ENCODE measurements at places on chromosomes 6 and 20. TPM values are rescaled to one million over a fixed set of nuclear protein-coding genes. Genes with fewer than 3 reads are reported as not detected.

The LY6G5B gene
- 25.3 TPM for total RNA-seq

The ISM1 gene
- total RNA-seq = 12.9 TPM

The C6orf62 gene
- 170 TPM for total RNA-seq

The SMLR1 gene
- not detected for total RNA-seq

The DEFB124 gene
- total RNA-seq = not detected

DNA sequence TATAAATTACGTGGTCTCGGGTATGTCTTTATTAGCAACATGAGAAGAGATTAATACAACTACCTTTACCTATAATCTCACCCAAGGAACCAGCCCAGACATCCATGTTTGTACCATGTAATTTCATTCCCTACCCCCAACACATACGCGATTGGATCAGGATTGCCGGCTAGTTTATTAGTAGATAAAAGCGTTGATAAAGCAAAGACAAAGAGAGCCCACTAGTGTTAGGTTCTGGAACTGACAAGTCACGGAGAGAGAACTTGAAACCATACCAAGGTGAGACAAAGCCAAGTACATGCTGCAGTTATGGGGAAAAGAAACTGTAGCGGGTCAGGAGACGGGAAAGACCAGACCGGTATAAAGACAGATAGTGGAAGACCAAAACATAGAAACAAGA lies 37.4 kb upstream of the FAM135A start:
- DNase-seq = no peak
- H3K27ac ChIP-seq = no peak overlapping the region
- no peaks in the 10 kb centered on the region for H3K36me3 ChIP-seq
- H3K4me3 ChIP-seq = no peak overlapping the region
- H3K27me3 ChIP-seq = no peaks in the 10 kb centered on the region

GRCh38 chr20:25246182-25246999 lies 1.5 kb upstream of the PYGB start:
- no peaks in the 10 kb centered on the region for H3K27me3 ChIP-seq
- peaks cover 48% of the 10 kb centered on the region for H3K4me1 ChIP-seq
- H3K4me3 ChIP-seq = no peak overlapping the region
- no peaks in the 10 kb centered on the region for H3K36me3 ChIP-seq

DNA sequence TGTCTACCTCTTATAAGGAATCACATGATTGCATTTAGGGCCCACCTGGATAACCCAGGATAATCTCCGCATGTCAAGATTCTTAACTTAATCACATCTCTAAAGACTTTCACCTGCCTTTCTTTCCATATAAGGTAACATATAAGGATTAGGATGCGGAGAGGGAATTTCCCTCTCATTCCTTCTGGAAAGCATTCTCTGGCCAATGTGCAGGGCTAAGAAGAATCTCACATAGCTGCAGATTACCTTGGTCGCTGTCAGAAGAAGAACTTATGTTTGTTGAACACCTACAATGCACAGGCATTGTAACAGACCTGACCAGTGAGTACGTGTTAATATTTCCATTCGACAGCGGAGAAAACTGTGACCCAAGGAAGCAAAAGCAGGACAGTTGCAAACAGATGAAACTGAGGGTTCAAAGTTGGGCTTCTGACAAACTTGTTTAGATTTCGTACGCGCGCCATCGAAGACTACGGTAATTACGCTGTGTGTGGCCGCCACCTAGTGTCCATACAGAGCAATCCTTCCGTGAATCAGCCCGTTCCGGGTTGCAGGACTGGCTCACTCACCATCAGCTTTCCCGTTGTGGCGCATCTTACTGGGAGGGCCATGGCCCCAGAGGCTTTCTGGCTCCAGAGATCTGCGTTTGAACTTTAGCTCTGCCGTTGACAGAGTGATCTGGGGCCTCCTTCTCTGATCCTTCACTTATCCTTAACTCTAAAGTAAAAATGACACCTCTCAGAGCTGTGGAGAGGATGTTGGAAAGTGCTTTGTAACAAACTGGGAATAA lies 9.5 kb downstream of the C20orf202 start:
- H3K27ac ChIP-seq = no peak overlapping the region
- no peaks in the 10 kb centered on the region for H3K36me3 ChIP-seq
- DNase-seq = peak; percentile 83
- H3K27me3 ChIP-seq = no peaks in the 10 kb centered on the region
- H3K4me1 ChIP-seq = no peaks in the 10 kb centered on the region

DNA sequence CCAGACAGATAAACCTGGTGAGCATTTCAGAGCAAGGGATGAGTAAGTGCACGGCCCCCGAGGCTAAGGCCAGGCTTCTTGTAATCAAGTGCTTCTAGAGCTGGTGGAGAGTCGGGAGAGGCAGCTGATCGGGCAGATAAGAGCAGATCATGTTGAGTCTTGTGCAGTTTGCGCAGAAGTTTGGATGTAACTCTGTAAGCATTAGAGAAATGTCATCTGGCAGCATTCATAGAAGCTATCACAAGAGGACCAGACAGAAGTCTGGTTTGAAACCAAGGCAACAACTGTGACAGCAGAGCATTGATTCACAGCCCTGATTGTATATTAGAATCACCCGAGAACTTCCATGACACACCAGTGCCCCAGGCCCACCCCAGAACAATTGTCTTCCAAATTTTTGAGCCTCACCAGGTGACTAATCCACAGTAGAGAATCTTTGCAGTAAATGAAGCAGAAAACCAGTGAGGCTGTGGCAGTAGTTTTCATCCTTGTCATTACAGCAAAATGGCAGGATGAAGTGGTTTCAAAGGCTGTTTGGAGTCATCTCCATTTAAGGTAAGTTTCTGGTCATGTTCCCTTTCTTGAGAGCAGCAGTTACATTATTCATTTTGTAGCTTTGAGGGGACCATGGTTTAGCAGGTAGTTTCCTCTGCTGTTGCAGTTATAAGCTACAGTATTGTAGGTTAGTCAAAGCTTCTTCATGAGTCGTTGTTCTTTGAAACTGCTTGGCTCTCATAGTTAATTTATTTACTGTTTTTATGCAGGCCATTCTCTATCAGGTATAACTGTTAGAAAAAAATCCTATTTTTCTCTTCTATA lies 84.1 kb downstream of the RNF217 start:
- no peak for DNase-seq
- H3K4me3 ChIP-seq = no peak overlapping the region
- H3K4me1 ChIP-seq = no peaks in the 10 kb centered on the region
- no peak overlapping the region for H3K27ac ChIP-seq
- H3K36me3 ChIP-seq = no peaks in the 10 kb centered on the region
- H3K27me3 ChIP-seq = no peaks in the 10 kb centered on the region

DNA sequence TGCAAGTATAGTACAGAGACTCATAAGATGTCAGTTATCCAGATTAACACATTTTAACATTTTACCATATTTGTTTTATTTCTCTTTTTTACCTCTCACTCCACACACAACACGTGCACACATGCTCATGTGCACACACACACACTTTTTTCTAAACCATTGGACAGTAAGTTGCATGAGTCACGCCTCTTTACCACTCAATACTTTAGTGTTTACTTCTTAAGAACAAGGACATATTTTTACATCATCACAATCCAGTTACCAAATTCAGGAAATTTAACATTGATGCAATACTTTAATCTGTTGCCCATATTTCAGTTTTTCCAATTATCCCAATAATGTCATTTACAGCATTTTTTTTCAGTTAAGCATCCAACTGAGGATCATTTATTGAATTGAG lies 109.0 kb downstream of the RIN2 start:
- H3K36me3 ChIP-seq = no peaks in the 10 kb centered on the region
- no peak overlapping the region for H3K27ac ChIP-seq
- DNase-seq = no peak
- H3K4me3 ChIP-seq = no peak overlapping the region

GRCh38 chr6:155687645-155688044 lies 232.0 kb upstream of the NOX3 start:
- no peaks in the 10 kb centered on the region for H3K36me3 ChIP-seq
- H3K4me1 ChIP-seq = no peaks in the 10 kb centered on the region
- no peak for DNase-seq
- no peak overlapping the region for H3K4me3 ChIP-seq

GRCh38 chr6:143963158-143963919 lies 44.7 kb downstream of the PLAGL1 start:
- no peaks in the 10 kb centered on the region for H3K36me3 ChIP-seq
- H3K4me1 ChIP-seq = peaks cover 44% of the 10 kb centered on the region
- H3K27me3 ChIP-seq = no peaks in the 10 kb centered on the region
- no peak for DNase-seq

GRCh38 chr6:42226161-42226611 lies 8.5 kb upstream of the MRPS10 start:
- H3K27me3 ChIP-seq = no peaks in the 10 kb centered on the region
- peaks cover 36% of the 10 kb centered on the region for H3K36me3 ChIP-seq
- DNase-seq = no peak
- no peaks in the 10 kb centered on the region for H3K4me1 ChIP-seq

- DNase-seq = no peak
- H3K27ac ChIP-seq = no peak overlapping the region
- no peaks in the 10 kb centered on the region for H3K4me1 ChIP-seq
- no peak overlapping the region for H3K4me3 ChIP-seq
- no peaks in the 10 kb centered on the region for H3K36me3 ChIP-seq
- no peaks in the 10 kb centered on the region for H3K27me3 ChIP-seq
Observed at GRCh38 chr6:82492134-82492533, 128.5 kb downstream of the TPBG start.

GRCh38 chr20:4280731-4281130 lies 265.4 kb upstream of the RNF24 start:
- H3K4me3 ChIP-seq = no peak overlapping the region
- no peaks in the 10 kb centered on the region for H3K36me3 ChIP-seq
- no peak for DNase-seq
- no peaks in the 10 kb centered on the region for H3K4me1 ChIP-seq

GRCh38 chr20:61321481-61321880 lies 69.4 kb downstream of the CDH4 start:
- H3K27me3 ChIP-seq = no peaks in the 10 kb centered on the region
- no peak overlapping the region for H3K27ac ChIP-seq
- peak; percentile 48 for DNase-seq
- H3K4me1 ChIP-seq = no peaks in the 10 kb centered on the region
- H3K36me3 ChIP-seq = no peaks in the 10 kb centered on the region

- peaks cover 11% of the 10 kb centered on the region for H3K4me1 ChIP-seq
- no peak overlapping the region for H3K27ac ChIP-seq
- peaks cover 36% of the 10 kb centered on the region for H3K36me3 ChIP-seq
- DNase-seq = no peak
- no peak overlapping the region for H3K4me3 ChIP-seq
- H3K27me3 ChIP-seq = no peaks in the 10 kb centered on the region
Observed at GRCh38 chr6:30670760-30671527, 1.9 kb downstream of the DHX16 start.

- no peak overlapping the region for H3K27ac ChIP-seq
- no peaks in the 10 kb centered on the region for H3K4me1 ChIP-seq
- no peak overlapping the region for H3K4me3 ChIP-seq
- no peaks in the 10 kb centered on the region for H3K27me3 ChIP-seq
- no peaks in the 10 kb centered on the region for H3K36me3 ChIP-seq
- DNase-seq = no peak
Observed at GRCh38 chr6:161644521-161644920, 370.7 kb upstream of the AGPAT4 start.

DNA sequence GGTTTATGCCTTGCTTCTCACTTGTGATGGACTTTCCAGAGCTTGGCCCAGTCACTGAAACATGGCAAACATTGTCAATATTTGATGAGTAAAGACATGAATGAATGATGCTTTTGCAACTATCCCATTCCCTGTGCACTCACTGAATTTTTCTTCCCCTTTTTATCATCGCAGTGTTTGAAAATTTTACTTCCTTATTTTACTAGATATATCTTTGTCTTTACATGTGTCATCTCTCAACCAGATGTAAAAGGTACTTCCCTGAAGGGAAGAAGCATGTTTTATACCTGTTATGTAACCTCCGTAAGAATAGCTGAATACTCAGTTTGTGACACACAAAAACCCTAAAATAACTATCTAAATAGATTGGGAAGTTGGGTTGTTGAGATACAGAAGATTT lies 544.7 kb upstream of the FLRT3 start:
- no peaks in the 10 kb centered on the region for H3K36me3 ChIP-seq
- no peak overlapping the region for H3K27ac ChIP-seq

GRCh38 chr6:155472886-155473285 lies 17.2 kb upstream of the NOX3 start:
- no peaks in the 10 kb centered on the region for H3K27me3 ChIP-seq
- H3K4me3 ChIP-seq = no peak overlapping the region
- no peaks in the 10 kb centered on the region for H3K36me3 ChIP-seq
- no peak overlapping the region for H3K27ac ChIP-seq
- no peaks in the 10 kb centered on the region for H3K4me1 ChIP-seq

DNA sequence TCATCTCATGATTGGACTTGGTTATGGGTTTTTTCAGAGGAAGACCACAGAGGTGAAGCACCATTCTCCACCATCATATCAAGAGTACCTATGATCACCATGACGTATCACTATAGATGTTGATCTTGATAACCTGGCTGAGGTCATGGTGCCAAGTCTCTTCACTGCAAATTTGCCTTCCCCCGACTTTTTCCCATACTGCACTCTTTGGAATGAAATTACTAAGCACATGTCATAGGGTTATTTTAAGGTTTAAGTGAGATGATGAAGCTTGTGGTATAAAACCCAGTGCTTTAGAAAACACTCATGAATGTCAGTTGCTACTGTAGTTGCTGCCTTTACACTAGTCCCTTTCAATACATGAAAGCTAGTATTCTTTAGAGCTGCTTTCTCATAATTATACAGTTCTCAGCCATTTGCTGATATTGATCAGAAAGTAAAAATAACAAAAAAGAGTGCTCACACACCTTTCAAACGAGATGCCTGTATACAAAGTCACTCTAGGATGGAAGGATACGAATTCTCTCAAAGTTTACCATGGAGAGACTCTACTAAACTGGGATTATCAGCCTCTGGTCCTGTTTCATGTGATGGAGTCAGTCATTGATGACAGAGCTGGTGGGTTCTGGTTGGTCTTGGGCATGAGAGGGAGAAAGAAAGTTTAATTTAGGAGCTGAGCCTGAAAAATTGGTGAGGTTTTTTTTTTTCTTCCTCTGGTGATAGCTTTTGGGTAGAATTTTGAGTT lies 228.1 kb downstream of the PRL start:
- no peak for DNase-seq
- H3K36me3 ChIP-seq = no peaks in the 10 kb centered on the region
- no peak overlapping the region for H3K4me3 ChIP-seq

- no peaks in the 10 kb centered on the region for H3K36me3 ChIP-seq
- H3K4me3 ChIP-seq = no peak overlapping the region
- no peaks in the 10 kb centered on the region for H3K27me3 ChIP-seq
Observed at GRCh38 chr6:146915671-146916127, 288.5 kb upstream of the STXBP5 start.

- no peaks in the 10 kb centered on the region for H3K27me3 ChIP-seq
- H3K36me3 ChIP-seq = no peaks in the 10 kb centered on the region
- no peak overlapping the region for H3K4me3 ChIP-seq
- DNase-seq = no peak
Observed at GRCh38 chr6:39956936-39957335, 22.7 kb upstream of the MOCS1 start.

All from spleen (tissue), 13 donors.